ENCODE measurements at places on chromosomes 1 and 21.

- no peak for DNase-seq
Measured at GRCh38 chr1:180937012-180937372, 24.3 kb downstream of the KIAA1614 start.

GRCh38 chr21:42231756-42232155 is 12.8 kb downstream of the ABCG1 start:
- no peak for DNase-seq

DNA sequence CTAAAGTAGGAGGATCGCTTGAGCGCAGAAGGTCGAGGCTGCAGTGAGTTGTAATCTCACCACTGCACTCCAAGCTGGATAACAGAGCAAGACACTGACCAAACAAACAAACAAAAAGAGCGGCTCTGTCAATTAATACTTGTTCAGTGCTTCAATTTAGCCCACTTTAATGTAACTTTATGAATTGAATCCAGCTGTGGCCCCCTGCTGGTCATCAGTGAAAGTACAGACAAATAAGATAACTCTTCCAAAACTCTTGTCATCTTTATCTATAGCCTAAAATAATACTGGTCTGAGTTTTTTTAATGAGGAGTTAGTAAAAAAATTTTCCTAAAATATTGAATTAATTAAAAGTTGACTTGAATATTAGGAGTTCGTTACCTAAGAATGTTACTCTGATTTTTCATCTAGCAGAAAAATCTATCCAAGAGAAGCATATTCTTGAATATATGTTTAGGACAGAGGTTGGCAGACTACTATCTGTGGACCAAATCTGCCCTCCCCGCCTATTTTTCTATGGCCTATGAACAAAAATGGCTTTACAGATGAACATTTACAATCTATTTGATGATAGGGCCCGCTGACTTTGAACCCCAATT is 26.1 kb downstream of the ATP5PF start:
- DNase-seq, result peak; percentile 21

GRCh38 chr1:160144921-160145320 is 6.5 kb upstream of the ATP1A4 start:
- no peak for DNase-seq

DNA sequence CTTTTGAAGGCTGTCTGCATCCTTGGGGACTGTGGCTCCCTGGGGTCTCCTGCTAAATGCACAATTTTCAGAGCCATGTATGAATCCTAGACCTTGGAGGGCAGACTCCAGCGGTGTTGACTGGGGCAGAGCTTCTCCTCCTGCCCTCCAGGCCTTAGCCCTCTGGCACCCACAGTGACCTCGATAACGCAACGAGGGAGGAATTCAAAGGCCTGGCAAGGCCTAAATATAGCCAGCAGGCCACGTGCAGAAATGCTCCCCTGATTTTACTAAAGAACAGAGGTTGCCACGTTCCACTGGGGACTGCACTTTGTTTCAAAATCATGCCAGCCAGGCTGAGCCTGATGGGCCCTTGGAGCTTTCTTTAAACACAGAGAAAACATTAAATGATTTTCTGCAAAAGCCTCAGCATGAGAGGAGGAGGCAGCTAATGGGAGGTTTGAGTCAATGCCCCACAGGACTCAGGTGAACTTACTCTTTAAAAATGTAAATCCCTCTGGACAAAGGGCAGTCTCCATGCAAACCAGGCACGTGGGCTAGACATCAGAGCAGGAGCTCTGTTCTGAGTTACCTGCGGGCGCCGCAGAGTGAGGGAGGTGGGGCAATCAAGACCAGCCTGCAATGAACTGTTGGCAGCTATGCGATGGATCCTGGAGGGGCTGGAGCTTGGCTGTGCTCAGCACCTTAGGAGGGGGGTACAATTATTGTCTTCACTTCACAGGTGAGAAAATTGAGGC is 28.0 kb downstream of the GRIK3 start:
- no peak for DNase-seq

DNA sequence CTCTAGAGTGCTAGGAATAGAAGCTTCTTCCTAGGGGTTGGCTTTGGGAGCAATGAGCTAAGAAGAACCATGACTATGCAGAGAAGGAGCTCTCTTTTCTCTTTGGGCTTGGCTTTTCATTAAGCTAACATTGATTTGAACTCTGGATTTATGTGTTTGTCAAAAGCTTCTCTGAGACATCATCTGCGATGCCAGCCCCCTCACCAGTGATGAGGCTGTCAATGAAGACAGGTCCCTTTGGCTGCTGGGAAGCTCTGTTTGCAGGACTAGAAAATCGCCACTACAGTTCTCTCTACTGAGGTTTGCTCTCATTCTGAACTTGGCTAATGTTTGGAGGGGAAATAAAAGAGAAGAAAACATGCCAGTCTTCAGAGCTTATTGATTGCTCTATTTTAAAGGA is 185.0 kb downstream of the PCP4 start:
- DNase-seq, result no peak

All from kidney glomerular epithelial cell (primary cell).